Tongue (tissue), 3 donors: ENCODE measurements at places on chromosomes 2 and 18.

DNA sequence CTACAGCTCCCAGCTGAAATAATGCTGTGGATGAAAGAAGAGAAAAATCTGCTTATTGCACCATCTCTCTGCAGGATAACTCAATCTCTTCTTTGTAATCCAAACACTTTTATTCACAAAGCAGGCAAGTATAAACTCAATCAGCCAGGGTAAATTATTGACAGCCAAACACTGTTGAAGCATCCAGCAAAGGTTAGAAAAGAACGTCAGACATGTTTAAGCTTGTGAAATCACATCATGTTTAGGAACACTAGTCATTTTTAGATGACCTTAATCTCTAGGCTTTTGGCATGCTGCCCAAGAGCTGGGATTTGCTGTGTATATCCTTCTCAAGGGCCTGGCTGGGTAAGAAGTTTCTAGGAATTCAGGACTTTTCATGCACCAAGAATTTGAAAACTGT is 1148.1 kb upstream of the FANCL start:
- DNase-seq = peak; percentile 61

- no peak for DNase-seq
These were observed 76.9 kb downstream of the NRXN1 start for GRCh38 chr2:50955081-50955480.

DNA sequence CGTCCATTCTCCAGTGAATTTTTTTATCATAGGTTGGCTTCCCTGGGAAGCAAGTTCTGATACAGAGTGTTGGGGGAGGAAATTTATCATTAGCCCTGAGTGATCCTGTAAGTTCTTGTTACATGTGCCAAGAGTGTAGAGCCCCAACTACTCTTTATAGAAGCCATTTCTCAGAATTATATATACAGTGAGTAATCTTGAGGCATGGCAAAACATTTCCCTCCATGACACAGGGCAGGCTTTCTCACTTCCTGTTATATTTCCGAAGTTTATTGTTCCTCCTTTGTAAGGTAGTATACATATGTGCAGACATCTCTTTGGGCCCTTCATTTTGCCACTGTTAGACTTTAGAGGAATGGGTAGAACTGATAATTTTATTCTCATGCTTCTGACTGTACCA is 484.7 kb upstream of the NRXN1 start:
- DNase-seq = no peak

DNA sequence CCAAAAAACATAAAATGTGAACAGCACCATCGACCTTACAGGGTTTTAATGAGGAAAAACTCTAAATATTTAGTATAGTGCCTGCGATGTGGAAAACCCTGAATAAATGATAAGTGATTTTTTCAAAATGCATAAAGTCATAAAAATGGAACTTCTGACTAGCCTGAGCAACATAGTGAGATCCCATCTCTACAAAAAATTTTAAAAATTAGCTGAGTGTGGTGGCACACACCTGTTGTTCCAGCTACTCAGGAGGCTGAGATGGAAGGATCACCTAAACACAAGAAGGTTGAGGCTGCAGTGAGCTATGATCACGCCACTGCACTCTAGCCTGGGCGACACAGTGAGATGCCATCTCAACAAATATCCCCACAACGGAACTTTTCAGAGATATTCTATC is 4.2 kb downstream of the GGCX start:
- DNase-seq = no peak

GRCh38 chr2:241315879-241316631 is at the start of gene SEPTIN2:
SEPTIN2 (plus strand) TSS chr2:241315925; CDS start chr2:241324233, 8,308 bp downstream.
- peak; percentile 86 for DNase-seq

GRCh38 chr2:33135645-33136044 is 188.9 kb downstream of the LTBP1 start:
- DNase-seq = no peak

GRCh38 chr18:9796935-9797549 is 88.7 kb upstream of the TXNDC2 start:
- peak; percentile 73 for DNase-seq

- DNase-seq = no peak
These were observed 16.8 kb upstream of the ALLC start for GRCh38 chr2:3641181-3641580.

- no peak for DNase-seq
These were observed 90.0 kb upstream of the SLC14A2 start for GRCh38 chr18:45525301-45525700.

GRCh38 chr2:134927195-134927594 is 8.6 kb downstream of the CCNT2 start:
- DNase-seq = no peak

DNA sequence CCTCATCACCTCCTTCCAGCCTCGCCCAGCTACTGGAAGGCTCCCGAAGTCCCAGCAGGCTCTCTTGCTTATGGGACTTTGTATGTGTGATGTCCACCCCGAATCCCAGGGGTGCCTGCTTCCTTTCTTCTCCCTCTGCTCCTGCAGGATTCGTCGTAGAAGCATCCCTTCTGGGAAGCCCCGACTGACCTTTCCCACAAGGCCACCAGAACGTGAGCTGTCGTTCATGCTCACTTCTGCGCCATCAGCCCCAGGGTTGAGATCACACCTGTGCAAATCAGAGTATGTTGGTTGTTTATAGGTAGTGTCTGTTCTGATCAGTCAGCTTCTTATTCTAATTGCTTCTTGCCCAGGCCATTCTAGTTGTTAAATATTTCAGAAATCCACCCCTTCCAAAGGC is 101.8 kb downstream of the HS1BP3 start:
- DNase-seq = no peak

DNA sequence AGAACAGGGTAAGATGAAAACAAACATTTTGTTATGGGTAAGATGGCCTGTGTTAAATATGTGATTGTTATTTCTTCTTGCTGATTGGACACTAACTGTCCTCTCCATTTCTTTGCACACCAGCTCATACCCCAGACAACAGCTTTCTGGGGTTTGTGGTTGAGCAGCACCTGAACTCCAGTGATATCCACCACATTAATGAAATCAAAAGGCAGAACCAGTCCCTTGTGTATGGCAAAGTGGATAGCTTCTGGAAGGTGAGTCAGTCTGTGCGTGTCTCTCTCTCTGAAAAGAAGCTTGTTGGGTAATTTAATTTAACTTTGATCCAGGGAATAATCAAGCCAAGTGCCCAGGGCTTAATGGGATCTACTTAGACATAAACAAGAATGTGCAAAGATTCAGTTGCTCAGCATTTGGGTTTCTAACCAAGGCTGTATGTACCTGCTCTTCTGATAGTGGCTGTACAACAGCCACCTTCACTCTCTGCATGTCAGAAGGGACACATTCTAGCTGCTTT is 108.3 kb downstream of the MGAT5 start:
- no peak for DNase-seq

DNA sequence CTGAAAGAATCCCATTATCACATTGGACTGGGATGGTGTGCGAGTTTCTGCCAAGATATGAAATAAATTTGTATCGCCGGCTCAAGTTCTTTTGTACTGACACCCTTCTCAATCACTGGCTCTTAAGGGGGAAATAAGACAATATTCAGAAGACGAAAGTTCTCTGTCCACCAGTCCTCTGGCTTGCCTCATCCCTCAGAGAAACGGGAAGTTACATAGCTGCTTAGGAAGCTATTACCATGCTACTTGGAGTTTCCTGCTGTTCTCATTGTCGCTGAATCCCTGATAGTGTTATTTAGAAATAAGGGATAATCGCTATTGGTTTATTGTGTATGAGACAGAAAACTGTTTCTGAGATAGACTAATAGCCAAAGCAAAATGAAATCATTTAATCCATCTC is 205.0 kb upstream of the ZNF521 start:
- peak; percentile 54 for DNase-seq

- DNase-seq = no peak
These were observed 39.0 kb upstream of the HDAC4 start for GRCh38 chr2:239439754-239440315.

DNA sequence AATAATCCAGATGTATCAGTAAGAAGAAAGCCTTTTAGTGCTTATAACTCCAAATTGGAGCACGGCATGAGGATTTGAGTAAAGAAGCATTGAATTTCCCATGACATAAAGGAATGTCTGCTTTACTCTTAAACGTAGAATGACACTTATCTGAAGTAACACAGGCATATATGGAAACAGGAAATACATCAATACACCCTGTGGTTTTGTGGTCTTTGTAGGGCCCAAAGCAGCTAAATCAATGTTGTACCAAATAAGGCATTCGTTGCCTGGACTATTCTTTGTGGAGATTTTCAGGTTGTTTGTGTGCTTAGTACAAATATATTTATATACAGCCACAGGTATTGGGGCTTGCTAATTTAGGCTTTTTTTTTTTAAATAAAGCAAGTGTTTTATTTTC is 660.5 kb downstream of the LRRTM4 start:
- no peak for DNase-seq

- no peak for DNase-seq
These were observed 24.7 kb upstream of the TOGARAM2 start for GRCh38 chr2:28956415-28956826.

GRCh38 chr2:126719833-126720351 is 63.9 kb downstream of the GYPC start:
- DNase-seq = no peak

- no peak for DNase-seq
These were observed 296.7 kb upstream of the ATP5MC3 start for GRCh38 chr2:175478096-175478768.

DNA sequence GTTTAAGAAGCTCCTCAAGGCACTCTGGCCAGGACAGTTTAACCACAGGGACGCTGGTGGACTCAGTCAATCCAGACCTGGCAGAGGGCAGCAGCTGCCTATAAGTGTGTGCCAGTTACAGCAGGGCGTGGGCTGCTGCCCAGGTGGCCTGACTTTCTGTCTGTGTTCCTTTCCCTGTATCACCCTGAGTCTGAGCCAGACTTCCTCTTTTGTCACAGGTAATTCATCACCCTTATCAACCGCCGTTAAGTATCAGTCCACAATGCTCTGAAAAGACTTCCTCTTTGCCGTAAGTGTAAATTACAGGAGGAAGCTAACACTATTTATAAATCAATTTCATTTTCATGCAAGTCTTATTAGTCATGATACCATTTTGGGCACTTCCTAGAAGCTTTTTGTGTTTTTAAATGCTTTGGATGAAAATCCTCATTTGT is 7.0 kb downstream of the LPIN1 start:
- DNase-seq = no peak

DNA sequence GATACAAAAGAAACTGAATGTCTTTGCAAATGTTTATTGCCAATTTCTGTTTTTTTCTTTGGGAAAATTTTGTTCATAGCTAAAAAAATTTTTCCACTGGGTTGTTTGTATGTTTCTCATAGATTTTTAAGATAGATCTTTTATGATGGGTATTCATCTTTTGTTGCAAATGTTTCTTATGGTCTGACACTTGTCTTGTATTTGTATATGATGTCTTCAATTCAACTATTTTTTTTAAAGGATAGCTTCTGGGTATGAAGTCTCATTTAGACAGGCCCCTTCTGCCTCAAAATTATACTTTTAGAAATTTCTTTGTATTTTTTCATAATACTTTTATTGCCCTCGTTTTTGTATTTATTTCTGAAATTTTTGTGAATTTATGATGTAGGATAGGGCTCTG is 73.8 kb downstream of the KCTD1 start:
- DNase-seq = no peak
